HepG2 (cell line): ENCODE measurements at places on chromosomes 12 and 14. TPM values are rescaled to one million over a fixed set of nuclear protein-coding genes. Genes with fewer than 3 reads are reported as not detected.

DNA sequence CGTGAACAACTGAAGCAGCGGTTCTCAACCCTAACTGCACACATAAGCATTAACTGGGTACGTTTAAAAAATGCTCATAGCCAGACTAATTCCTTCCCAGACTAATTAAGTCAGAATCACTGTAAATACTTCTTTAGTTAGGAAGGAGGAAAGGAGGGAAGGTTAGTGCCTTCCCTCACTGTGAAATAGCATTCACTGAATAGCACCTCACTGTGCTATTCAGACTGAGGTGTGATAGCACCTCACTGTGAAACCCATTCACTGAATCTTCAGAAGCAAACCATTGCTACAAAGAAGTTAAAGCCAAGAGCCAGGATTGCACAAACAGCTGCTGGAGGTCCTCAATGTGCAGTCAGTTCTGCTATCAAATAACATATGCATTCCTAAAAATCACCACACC, 58.8 kb downstream of the RTN1 start:
- DNase-seq = no peak

GRCh38 chr14:104702106-104702505, 12.7 kb downstream of the INF2 start:
- DNase-seq = no peak

DNA sequence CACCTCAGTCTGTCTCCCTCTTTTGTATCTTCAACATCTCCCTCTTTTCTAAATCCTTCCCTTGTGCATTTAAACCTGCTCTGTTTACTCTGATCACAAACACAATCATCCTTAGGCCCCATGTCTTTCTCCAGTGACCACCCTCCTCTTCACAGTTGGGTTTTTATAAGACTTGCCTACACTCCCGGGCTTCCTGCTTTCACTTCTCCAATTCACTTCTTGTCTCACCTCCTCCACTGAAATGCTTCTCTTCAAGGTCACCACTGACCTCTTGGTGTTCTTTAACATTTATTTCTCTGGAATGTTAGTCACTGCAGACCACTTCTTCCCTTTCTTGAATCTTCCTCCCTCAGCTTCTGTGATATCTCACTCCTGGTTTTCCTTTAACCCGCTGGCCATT, 8.7 kb upstream of the SMCO2 start:
- no peak for DNase-seq

DNA sequence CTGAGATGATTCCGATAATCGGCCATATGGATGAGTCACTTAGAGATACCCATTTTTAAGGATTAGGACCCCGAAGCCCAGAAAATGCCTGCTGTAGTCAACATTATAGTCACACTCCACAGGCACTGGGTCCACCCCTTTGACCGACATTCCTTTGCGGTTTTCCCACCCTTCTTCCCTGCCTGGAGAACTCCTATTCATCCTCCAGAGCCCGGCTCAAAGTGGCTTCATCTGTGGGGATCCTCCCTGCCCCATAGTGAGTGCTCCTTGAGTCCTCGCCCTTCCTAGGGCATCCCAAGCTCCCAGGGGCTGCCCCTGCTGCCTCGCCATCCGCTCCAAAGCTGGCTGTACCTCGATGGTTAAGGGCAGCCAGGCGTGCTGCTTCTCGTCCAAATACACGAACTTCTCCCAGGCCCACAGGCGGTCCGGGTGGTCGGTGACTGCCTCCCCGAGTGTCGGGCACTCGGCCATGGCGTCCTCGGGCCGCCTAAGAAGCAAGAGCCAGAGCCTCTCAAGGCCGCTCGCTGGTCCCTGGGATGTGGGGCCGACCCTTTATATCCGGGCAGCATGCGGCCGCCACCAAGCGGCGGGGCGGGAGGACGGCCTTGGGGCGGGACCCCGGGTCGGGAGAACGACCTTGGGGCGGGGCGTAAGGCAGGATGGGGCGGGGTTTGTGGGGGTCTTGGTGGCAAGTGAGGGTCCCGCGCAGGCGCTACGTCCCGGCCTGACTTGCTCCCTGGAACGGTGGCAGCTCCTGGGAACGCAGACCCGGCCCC, at the start of gene TCL1A:
Gene TCL1A, minus strand, starts transcription at position 530 of the 776 bp plus-strand sequence. Its CDS starts 59 bp downstream, at position 471.
- DNase-seq = no peak

DNA sequence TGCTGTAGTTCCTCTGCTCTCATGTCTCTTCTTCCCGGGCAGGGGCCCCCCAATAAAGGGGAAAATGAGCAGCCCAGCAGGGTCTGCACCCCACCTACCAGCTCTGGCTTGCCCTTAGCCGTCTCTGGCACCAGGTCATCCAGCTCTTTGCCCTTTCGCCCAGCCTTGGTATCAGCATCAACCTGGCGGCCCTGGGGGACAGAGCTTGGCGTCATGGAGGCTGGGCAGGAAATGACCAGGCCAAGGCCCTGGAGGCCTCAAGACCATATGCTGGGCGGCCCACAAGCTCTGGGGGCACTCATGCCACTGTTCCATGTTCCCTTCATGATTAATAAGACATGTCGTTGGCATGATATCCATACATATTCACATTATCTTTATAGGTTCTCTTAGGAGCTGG, 14.7 kb downstream of the MYL6 start:
- no peak for DNase-seq

DNA sequence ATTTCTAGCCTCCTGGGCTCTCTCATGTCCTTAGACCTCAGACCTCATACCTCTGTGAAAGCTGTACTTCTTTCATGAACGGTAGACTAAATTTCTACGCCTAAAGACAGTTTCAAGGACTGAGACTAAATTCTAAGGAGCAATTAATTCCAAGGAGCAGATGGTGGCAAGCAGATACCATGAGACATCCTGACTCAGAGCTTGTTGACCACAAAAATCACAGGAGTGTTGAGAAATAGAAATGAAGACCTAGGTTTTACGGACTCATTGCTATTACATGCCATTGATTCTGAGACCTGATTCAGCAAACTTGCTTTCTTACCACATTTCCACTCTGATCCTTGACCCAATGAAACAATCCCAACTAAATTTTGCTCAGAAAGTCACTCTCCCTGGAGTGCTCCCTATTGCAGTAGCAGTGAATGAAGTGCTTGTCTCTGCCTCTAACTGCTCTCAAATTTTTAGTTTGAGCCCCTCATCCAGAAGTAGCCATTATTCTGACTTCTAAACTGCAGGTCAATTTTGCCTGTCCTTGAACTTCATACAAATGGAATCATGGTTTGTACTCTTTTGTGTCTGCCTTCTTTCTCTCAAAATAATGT, 52.0 kb downstream of the PEX5 start:
- DNase-seq = no peak

DNA sequence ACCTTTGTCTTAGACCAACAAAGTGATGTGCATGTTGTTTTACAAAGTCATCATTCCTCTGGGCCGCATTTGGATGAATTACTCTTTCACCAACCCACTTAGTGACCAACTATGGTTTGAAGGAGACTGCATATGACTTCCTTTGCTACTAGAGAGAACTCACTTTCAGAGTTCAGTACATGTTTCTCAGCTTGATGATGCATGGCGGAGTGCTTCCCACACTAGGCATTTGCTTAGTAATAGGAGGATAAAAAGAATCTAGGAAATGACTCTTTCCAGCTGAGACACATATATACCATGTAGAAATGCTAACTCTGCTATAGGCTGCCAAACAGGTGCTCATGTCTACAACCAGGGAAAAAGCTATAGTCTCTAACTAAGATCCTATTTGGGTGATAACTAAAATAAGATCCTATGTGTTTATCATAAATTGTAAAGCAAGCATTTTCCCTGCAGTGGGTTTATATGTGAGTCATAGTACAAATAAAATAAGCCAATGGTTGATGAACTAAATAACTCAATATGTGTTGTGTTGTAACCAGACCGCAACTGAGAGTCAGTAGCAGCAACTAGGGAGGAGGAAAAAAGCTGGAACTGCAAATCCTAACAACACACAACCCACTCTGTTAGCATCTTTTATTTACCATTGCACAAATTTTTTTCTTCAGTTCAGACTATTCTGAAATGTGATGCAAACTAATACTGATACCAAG, 87.2 kb downstream of the TSPAN8 start:
- no peak for DNase-seq

DNA sequence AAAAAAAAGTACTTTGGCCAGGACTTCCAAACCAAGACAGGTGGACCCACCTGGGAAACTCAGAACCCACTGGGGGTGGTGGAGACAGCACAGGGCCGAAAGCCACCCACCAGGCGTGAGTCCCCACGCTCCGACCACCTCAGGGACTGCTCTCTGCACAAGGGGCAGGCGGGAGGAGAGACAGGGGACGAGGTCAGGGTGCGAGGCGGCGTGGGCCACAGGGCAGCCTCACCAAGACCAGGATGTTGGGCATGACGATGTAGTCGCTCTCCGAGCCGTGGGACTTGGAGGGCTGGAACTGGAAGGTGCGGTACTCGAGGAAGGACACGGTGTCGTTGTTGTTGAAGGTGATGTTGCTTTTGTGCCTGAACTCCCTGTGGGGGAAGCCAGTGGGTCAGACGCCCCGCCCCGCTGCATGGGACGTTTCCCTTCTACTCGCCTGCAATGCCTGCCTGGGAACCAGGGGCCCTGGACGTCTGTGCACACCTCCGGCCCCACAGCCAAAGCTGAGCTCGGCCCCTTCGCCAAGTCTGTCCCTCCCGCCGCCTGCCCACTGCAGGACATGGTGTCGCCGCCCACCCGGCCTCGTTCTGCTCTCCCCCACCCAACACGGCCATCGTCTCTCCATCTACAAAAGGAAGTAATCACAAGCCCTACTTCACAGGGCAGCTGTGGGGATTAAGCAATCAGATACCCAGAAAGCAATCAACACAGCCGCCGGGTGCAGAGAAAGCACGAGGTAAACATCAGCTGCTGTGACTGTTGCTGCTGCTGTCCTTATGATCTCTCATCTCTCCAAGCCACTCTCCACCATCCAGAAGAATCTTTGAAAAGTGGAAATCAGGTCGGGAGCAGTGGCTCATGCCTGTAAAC, 48.7 kb downstream of the SCARB1 start:
- DNase-seq = no peak

GRCh38 chr12:124369827-124370378, 75.0 kb downstream of the RFLNA start:
- no peak for DNase-seq

GRCh38 chr14:51262868-51263267, 22.8 kb downstream of the TMX1 start:
- DNase-seq = no peak

GRCh38 chr14:52703664-52704063, 3.3 kb upstream of the PSMC6 start:
- DNase-seq = no peak

- DNase-seq = peak; percentile 54
Observed at GRCh38 chr14:78022059-78022458, 148.1 kb upstream of the NRXN3 start.

GRCh38 chr14:53793790-53794505, 162.7 kb downstream of the BMP4 start:
- DNase-seq = peak; percentile 40

GRCh38 chr12:131948166-131948712, 1.5 kb upstream of the EP400 start:
- DNase-seq = no peak

- peak; percentile 23 for DNase-seq
Observed at GRCh38 chr12:118645219-118645618, 268.9 kb downstream of the SUDS3 start.

DNA sequence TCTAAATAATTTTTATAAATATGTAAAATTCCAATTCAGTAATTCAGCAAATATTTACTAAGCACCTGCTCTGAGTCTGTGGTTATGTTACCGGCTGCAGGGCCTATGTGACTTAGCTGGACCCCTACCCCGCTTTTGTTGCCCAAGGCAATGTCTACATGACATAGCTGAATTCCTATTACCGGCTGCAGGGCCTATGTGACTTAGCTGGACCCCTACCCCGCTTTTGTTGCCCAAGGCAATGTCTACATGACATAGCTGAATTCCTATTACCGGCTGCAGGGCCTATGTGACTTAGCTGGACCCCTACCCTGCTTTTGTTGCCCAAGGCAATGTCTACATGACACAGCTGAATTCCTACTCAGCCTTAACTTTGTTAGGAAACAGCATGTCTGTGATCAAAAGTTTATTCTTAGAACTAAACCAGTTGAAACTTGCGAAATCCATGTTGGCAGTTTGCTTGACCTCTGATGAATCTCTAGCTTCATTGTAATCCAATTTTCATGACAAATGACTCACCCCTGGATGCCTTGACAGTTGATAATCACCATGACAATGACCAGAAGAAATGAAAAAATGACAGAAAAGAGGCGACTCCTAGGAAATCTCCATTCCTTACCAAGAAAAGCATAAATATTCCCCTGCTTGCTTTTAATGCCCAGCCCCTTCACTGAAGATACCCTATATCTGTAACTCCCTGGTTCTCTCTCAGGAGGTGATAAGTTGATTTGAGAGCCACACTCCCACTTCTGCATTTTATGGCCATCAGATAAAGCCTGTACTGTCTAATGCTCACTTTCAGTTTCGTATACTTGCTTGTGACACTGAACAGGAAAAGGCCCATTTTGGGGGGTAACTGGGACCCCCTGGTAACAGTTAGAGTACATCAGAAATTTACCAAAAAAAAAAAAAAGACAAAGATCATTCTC, 148.4 kb upstream of the SYT10 start:
- DNase-seq = no peak

- DNase-seq = no peak
Observed at GRCh38 chr14:34851395-34851794, 23.8 kb downstream of the BAZ1A start.

DNA sequence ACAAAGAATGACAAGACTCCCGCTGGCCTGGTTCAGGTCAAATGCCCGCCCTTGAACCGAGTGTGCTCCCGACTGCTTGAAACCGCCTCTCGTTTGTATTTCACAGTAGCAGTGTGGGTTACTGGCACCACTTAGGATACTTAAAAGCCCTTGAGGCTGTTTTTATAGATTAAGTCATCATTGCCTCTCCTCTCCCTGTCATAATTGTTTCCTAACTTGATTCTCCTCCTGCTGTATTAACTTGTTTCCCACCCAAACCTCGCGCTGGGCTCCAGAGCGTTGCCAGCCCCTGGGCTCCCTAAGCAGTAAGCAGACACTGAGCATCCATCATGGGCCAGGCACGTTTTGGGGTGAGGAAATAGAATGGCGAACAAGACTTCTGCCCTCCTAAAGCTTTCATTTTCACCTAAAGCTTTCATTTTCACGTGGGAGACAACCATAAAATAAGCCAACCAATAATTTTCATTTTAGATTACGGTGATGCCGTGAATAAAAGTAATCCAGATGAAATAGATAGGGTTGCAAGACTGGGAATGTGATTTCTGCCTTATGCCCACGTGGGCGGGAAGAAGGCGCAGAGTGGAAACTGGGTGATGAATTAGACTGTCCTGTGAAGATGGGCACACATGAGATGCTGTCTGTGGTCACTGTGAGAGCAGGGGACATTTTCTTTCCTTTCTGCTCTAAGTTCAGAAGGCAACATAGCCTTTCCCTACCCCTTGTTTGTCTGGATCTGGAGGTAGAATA, 97.5 kb downstream of the PPP2R5C start:
- DNase-seq = no peak

DNA sequence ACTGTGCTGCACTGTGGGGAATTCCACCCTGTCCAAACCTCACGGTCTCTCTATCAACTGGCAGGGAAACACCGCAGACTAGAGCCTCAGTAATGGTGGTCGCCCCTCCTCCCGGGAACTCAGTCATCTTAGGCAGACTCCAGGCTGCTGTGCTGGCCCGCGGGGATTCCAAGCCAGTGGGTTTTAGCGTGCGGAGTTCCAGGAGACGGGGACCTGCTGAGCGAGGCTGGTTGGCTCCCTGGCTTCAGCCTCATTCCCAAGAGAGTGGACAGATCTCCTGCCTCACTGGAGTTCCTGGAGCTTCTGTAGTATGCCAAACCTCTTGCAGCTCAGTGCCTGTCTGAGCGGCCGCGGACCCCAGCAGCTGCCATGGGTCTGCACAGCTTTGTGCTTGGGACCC, 455.6 kb downstream of the CCDC91 start:
- no peak for DNase-seq

Gene SCNN1A
- total RNA-seq = 0.63 and 1.5 TPM in 2 replicates

Gene CLEC6A
- not detected in 2 replicates for total RNA-seq

Gene CRIP1
- 53.9 and 59.7 TPM in 2 replicates for total RNA-seq
